Activated CD4-positive, CD25-positive, alpha-beta regulatory T cell treated with anti-CD3 and anti-CD28 coated beads, Interleukin-2, amount 50 U/mL, for 72 hours (primary cell): ENCODE measurements at places on chromosomes 1 and 21.

- DNase-seq, result no peak
These were observed 470.8 kb downstream of the LMO4 start for GRCh38 chr1:87799451-87799850.

DNA sequence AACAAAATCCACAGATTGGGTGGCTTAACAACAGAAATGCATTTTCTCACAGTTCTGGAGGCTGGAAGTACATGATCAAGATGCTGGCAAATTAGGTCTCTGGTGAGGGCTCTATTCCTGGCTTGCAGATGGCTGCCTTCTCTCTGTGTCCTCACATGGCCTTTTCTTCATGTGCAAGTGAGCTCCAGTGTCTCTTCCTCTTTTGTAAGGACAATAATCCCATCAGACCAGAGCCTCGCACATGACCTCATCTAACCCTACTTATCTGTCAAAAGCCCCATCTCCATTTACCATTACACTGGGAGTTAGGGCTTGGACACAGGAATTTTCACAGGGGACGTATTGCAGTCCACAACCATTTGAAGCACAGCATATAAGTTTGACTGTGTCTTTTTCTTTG lies 181.6 kb downstream of the NEGR1 start:
- no peak for DNase-seq

DNA sequence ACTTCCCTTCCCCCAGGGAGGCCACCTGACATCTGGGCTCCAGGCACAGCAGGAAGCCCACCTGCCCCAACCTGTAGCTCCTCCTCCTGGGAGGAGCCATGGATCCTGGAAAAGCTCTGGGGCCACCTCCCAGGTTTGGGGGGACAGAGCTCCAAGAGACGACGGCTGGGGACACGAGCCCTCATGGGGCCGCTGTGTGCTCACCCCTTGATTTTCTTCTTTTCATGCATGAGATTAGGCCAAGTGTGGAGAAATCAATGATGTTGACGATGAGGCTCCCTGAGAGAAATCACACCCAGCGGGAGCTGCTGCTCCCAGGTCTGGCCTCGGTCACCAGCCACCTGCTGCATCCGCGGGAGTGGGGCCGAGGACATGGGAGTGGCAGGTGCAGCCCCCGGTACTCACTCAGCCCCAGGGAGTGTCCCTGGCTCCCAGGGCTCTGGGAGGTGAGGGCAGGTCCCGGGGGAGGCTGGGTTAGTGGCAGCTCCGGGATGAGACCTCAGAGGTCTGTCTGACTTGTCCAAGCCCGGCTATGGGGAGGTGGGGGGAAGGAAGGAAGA lies 8.7 kb downstream of the TNFRSF14 start:
- DNase-seq, result no peak

DNA sequence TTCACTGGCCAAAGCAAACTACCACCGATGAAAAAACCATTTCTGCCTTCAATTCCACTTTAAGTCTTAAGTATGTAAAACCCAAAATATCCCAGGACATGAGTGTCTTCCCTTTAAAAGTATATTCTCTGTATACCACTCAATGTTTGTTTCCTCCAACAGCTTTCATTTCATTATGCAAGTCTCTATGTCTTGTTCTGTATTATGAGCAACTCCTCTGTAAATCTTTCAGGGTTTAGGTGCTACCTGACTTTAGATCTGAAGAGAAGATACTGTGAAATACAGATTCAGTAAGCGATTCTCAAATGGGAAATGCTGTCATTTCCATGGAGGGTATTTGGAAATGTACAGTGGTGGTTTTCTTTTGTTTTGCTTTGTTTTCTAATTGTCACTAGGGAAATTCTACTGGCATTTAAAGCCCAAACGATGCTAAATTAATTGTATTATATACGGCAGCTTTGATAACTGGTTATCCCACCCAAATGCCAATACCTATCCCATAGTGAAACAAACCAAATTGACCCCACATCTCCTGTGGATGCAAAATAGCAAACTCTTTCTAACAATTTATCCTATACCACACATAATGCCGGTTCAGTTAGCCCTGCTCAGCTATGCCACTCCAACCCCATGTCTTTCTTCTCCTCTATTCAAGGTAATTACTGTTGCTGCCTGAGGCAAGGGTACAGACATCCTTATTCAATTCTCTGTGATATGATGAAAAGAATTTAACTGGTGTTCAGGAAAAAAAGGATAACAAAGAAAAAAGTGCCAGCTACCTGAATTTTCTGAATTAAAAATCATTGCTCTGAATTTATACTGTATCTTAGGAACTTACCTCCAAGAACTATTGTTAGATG lies 182.8 kb downstream of the EIF4G3 start:
- DNase-seq, result no peak

- DNase-seq, result no peak
These were observed 4.1 kb downstream of the DISC1 start for GRCh38 chr1:231630558-231631205.

DNA sequence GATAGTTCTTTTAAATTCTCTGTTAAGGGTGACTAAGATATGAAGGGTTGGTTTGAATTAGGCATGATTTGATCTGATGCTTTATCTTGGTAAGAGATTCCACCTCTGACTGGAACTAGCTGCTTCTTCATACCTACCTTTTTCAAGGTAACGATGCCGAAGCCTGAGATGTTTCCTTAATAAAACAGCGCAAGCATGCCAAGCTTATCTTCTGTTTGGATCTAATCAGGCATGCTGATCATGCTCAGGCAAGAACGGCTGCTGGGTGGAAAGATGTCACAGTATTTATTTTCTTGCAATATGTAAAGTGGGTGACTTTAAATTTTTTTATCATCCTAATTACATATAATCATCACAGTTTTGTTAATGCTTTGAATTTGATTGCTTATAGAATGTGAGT lies 148.7 kb downstream of the ADGRL2 start:
- DNase-seq, result no peak

GRCh38 chr1:44334968-44335367 lies 20.1 kb downstream of the ERI3 start:
- DNase-seq, result no peak

DNA sequence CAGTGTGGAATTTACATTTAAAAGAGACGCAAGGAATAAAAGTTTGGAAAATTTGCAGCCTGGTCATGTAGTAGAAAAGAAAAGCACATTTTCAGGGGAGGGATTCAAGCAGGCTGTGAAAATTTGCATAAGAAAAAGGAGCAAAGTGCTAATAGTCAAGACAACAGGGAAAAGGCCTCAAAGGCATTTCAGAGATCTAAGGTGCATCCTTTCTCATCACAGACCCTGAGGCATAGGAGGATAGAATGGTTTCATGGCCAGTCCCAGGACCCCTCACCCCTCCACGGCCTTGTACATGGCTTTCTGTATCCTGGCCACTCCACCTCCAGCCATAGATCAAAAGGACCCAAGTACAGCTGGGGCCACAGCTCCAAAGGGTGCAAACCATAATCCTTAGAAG lies 380.5 kb upstream of the BRINP3 start:
- DNase-seq, result no peak

DNA sequence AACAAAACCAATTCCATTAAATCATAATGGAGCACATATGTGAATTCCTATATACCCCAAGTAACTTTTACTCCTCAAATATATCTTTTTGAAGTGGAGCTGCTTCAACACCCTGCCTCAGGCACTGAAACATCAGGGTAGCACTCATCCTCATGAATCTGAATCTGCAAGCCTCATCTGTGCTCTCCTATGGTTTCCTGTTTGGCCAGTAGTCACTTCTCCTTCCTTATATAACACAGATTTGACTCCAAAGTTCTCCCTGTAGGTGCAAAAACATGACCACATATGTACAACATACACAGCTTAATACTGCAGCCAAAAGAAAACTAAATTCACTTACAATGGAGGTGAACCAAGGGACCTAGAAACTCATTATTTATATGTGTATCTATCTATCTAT lies 7.2 kb downstream of the TRIT1 start:
- DNase-seq, result no peak

- DNase-seq, result no peak
These were observed 126.1 kb downstream of the CDC42BPA start for GRCh38 chr1:227192163-227192562.

GRCh38 chr1:23456226-23456625 lies 27.8 kb downstream of the ASAP3 start:
- no peak for DNase-seq

DNA sequence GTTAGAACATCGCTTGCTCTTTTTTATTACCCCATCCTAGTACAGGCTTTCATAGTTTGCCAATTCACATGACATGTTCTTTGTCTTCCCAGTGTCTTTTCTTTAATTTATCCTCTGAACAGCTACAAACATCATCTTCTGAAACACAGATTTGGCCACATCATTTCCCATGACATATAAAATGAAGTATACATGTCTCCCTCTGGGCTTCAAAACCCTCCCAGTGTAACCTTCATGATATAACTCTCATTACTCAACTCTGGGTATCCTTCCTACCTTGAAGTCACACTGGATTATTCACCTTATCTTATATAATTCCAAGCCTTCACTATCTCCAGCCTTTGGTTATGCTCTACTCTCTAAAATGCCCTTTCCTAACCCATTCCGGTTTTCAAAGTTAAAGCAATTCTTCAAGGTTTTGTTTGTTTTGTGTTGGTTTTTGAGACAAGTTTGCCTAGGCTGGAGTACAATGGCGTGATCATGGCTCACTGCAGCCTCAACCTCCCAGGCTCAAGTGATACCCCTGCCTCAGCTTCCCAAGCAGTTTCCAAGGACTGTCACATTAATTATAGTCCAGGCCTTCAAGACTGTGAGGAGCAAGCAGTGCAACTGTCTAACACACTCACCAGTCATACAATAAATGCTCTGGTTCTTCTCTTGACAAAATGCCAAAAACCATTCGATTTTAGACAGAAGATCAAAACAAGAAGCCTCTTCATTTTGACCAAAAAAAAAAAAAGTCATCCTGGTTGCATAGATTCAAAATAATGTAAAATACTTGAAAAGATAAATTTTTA lies 5.8 kb downstream of the RGS1 start:
- no peak for DNase-seq

GRCh38 chr1:220767312-220768125 lies 19.2 kb upstream of the MTARC1 start:
- no peak for DNase-seq

DNA sequence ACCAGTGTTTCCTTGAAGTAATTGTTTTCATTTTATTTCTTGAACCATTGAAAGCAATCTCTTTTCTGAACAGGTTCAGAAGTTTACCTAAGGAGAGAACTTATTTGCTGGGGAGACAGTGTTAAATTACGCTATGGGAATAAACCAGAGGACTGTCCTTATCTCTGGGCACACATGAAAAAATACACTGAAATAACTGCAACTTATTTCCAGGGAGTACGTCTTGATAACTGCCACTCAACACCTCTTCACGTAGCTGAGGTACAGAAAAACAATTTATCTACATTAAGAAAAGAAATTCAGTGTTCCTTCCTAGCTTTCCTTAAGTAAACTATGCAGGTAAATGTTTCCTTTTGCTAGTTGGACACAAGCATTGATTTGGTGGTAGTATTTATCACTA lies 27.4 kb downstream of the AGL start:
- no peak for DNase-seq

DNA sequence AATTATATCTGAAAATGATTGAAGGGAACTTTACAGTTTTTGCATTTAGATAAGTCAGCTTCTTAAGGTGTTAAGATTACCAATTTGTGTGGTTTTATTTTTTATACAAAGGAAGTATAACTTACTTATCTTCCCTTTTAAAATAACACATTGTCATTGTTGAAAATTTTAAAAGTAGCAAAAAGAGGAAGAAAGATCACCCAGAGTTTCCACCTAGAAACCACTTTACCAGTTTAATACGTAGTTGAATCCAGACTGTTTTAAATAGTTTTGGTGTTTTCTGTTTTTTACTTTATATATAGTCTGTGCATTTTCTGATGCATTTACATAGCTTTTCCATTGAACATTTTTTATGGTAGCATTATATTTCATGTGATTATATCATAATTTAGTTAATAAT lies 6.1 kb downstream of the CCDC18 start:
- DNase-seq, result no peak

- DNase-seq, result no peak
These were observed 25.8 kb downstream of the UAP1 start for GRCh38 chr1:162587347-162587746.

DNA sequence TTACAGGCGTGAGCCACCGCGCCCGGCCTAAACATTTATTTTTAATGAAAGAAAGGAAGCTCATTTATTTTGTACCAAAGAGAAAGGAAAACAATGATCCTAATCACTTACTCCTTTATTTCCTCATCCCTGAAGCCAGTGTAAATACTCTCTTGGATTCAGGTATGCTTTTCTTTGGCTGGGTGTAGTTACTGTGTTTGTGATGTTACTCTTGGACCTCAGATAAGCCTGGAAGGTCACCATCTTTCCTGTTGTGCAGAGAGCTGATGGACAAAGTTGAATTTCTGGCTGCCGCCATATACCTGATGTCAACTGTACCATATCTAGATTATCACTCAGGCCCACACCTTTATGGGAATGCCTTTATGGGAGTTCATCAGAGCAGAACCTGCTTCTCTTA lies 35.4 kb upstream of the FOXE3 start:
- no peak for DNase-seq

GRCh38 chr1:221940631-221941030 lies 198.7 kb upstream of the DUSP10 start:
- DNase-seq, result no peak

GRCh38 chr1:15923241-15923640 lies 52.7 kb downstream of the ZBTB17 start:
- no peak for DNase-seq

- DNase-seq, result no peak
These were observed 803 bp upstream of the FLAD1 start for GRCh38 chr1:154982341-154982740.

- DNase-seq, result no peak
These were observed 52.3 kb downstream of the GRIK1 start for GRCh38 chr21:29887313-29888009.

DNA sequence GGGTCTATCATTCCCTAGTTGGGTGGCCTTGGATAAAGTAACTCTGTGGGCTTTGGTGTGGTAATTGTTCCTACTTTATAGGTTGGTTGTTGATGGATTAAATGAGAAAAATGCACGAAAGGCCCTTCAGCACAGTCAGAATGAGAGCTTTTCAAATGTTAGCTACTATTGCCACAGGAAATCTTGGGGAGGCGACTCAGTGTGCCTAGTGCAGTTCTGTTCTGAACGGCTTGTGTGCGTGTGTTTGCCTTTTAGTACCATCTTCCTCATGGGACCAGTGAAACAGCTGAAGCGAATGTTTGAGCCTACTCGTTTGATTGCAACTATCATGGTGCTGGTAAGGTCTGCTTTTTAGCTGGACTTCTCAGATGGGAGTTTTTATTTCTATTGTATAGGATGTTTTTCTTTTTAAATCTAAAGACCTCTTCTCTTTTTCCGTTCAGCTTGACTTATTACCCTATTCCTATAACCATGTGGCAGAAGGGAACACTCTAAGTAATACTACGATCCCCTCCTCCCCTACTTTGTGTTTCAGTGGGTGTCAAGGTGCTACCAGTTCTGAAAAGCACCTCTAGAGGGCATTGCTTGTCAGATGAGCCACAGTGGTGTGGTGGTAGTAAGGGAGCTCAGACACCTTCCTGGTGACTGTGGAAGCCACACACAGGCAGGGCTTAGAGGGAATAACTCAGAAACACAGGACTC lies 9.2 kb downstream of the SFT2D2 start:
- DNase-seq, result no peak

GRCh38 chr1:34910425-34910824 lies 19.0 kb downstream of the DLGAP3 start:
- no peak for DNase-seq

- DNase-seq, result no peak
These were observed 49.4 kb downstream of the MAN1A2 start for GRCh38 chr1:117416546-117417125.
